Immature natural killer cell (primary cell): ENCODE measurements at places on chromosomes 1 and 21.

GRCh38 chr1:82755671-82756070 is 954.9 kb downstream of the ADGRL2 start:
- no peak overlapping the region for H3K4me3 ChIP-seq
- H3K27me3 ChIP-seq, result peaks cover 2% of the 10 kb centered on the region
- no peak overlapping the region for H3K27ac ChIP-seq
- H3K36me3 ChIP-seq, result no peaks in the 10 kb centered on the region
- no peak for DNase-seq
- no peaks in the 10 kb centered on the region for H3K4me1 ChIP-seq

DNA sequence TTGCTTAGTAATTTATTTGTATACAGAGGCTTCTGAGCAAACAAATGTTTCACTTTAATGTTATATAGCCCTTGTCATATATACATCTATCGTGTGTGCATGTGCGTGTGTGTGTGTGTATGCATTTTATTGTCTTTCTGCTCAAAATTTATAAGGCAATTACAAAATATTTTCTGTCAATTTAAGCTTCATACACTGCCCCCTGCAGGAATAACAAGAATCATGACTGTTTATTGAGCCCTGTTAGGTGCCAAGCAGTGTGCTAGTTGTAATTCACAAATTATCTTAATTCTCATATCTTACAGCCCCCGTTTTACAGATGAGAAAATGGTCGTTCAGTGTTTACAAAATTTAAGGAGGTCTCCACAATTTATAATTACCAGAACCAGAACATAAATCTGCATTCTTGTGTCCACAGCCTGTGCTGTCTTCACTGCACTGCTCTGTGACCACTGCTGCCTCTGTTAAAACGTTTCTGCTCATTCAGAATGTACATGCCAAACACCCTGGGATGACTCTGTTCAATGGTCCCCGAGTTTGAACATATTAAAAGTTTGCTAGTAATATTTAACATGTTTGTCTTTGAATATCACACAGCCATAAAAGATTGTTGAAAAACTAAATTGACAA is 181.3 kb downstream of the ATP6V1G3 start:
- no peaks in the 10 kb centered on the region for H3K4me1 ChIP-seq
- H3K27me3 ChIP-seq, result peaks cover 5% of the 10 kb centered on the region
- H3K27ac ChIP-seq, result no peak overlapping the region

- peak overlapping the region; percentile 31 for H3K27ac ChIP-seq
- no peak for DNase-seq
- no peak overlapping the region for H3K4me3 ChIP-seq
- H3K27me3 ChIP-seq, result peaks cover 2% of the 10 kb centered on the region
- H3K36me3 ChIP-seq, result peaks cover 10% of the 10 kb centered on the region
Measured at GRCh38 chr1:36182734-36183133, 26.8 kb downstream of the MAP7D1 start.

DNA sequence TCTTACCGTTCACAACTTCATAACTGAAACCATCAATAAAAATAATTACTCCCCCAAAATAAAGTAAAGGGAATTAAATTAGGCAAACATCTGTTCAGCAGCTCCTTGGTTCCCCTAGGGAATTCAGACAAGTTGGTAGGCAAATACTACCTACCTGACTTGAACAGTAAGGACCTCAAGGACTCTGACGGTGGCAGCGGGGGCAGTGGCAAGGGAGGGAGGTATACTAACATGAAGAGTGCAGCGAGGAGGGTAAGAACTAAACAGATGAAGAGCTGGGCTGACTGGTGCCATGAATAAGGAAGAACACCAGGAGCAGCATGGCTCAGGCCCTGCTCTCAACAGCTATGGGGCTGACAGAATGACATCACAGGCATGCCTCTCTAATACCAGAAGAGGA is 33.1 kb downstream of the MTOR start:
- DNase-seq, result no peak
- H3K4me1 ChIP-seq, result peaks cover 6% of the 10 kb centered on the region
- H3K4me3 ChIP-seq, result no peak overlapping the region
- H3K27ac ChIP-seq, result no peak overlapping the region

DNA sequence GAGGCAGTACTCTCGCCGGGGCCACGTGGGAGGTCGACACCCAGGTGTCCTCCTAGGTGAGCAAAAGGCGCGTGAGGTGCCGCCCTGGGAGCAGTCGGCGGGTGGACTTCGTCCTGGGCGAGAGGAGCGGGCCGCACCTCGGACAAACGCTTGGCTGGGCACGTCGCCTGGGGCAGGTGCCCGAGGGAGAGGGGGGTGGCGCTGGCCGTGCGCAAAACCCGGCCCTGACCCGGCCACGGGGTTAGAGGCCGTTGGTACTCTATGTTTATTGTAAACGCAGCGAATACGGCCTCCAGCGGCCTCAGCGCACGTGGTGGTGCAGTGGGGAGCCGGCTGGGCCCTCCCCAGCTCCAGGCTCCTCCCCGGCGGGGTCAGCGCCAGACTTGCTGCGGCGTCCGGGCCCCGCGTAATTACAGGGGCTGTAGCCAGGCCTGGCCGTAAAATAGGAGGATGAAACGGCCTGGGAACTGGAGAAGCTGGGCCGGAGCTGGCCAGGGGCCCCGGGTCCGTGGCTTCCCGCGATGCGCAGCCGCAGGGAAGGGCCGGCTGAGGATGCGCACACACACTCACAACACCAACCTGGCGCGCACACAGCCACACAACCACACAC is 1.6 kb upstream of the EFNA1 start:
- no peak for DNase-seq
- H3K27me3 ChIP-seq, result peaks cover 5% of the 10 kb centered on the region
- peaks cover 3% of the 10 kb centered on the region for H3K36me3 ChIP-seq
- H3K4me3 ChIP-seq, result peak overlapping the region; percentile 83
- peaks cover 26% of the 10 kb centered on the region for H3K4me1 ChIP-seq

DNA sequence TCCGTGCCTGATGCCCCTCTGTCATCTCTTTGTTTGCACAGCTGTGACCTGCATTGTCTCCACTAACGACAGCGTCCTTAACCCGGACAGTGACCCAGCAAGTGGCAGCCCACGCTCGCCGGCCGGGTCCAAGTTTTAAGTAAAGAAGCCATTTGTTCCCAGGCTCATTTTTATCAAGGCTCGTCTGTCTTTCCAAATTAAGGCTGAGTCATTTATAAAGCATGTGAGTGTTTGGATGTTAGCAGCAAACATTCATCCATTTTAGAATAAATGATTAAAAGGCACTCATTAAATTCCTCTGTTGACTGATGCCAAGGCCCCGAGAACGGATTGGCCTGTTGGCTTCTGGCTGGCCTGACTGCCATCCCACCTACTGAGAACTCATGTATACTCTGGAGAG is 514.5 kb downstream of the NPHP4 start:
- no peak overlapping the region for H3K27ac ChIP-seq
- H3K36me3 ChIP-seq, result no peaks in the 10 kb centered on the region
- H3K27me3 ChIP-seq, result peaks cover 8% of the 10 kb centered on the region
- no peak for DNase-seq

DNA sequence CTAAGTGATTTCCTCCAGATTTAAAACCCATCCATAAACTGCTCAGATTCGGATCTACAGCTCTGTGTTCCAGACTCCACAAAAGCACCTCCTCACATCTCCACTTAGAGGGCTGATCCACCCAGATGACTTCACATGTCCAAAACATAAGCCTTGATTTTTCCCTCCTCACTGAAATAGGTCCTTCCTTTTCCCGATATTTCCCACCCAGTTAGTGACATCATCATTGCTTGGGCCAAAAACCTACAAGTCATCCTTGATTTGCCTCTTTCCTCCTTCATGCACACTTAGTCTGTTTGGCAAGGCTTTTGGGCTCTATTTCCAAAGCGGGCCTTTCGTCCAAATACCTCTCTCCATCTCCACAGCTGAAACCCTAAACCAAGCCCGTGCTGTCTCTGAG is 32.3 kb downstream of the CCDC185 start:
- no peak overlapping the region for H3K27ac ChIP-seq
- H3K4me3 ChIP-seq, result no peak overlapping the region

GRCh38 chr1:76254104-76255030 is 179.8 kb downstream of the ST6GALNAC3 start:
- no peak for DNase-seq
- H3K4me3 ChIP-seq, result no peak overlapping the region
- H3K4me1 ChIP-seq, result peaks cover 10% of the 10 kb centered on the region
- no peaks in the 10 kb centered on the region for H3K36me3 ChIP-seq
- peaks cover 2% of the 10 kb centered on the region for H3K27me3 ChIP-seq
- no peak overlapping the region for H3K27ac ChIP-seq

GRCh38 chr21:46284077-46284644 is 1.2 kb downstream of the MCM3AP start:
- peak overlapping the region; percentile 89 for H3K4me3 ChIP-seq
- DNase-seq, result no peak

DNA sequence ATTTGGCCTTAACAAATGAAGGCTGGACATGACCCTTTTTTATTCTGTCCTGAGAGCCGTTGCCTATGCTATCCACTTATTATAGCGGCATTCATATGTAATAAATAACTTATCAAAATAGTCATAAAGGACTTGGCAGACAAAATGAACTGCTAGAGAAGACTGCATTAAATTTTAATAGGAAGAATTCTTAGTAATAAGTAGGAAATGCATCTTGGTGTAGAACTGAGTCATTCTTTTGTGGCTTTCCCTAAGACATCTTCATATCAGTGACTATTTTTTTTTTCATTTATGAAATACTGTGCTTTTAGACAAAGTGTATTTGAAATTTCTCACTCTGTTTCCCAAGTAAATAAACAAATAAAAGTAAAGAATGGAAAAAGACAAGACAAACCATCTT is 45.6 kb downstream of the PBX1 start:
- H3K27me3 ChIP-seq, result peaks cover 2% of the 10 kb centered on the region
- no peaks in the 10 kb centered on the region for H3K36me3 ChIP-seq
- no peak overlapping the region for H3K27ac ChIP-seq
- no peaks in the 10 kb centered on the region for H3K4me1 ChIP-seq

- H3K4me3 ChIP-seq, result no peak overlapping the region
- no peaks in the 10 kb centered on the region for H3K4me1 ChIP-seq
- H3K36me3 ChIP-seq, result no peaks in the 10 kb centered on the region
- no peak for DNase-seq
- no peaks in the 10 kb centered on the region for H3K27me3 ChIP-seq
Measured at GRCh38 chr1:95650631-95651030, 416.6 kb downstream of the RWDD3 start.

DNA sequence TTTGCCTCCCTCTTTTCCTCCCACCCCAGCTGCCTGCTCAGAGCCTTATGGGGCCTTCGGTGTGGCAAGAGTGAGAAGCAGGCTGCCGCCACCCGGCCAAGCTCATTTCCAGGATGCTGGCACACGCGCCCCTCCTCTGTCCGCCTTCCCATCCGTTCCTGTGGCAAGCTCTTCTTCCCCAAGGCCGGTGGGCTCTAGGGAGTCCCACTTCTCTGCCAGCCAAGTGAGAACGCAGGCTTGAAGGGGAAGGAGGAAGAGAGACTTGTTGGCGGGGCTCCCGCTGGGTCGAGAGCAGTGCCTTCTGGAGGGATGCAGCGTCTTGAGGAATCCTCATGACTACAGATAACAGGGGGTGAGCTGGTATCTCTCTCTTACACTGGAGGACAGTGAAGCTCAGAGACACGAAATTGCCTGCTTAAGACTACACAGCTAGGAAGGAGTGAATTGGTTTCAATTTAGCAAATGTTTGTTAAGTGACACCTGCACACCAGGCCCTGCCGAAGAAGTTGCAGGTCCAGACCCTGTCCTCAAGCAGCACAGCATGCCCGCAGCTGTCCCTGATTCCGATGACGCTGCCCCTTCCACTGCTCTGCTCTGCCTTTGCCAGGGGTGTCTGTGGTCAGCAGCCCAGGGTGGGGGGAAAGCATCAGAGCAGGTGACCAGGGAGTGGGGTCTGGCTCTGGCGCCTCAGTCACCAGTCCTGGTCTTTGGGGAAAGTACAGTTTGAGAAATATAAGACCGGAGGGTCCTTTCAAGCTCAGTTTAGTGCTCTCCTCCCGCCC is 40.1 kb upstream of the FOXO6 start:
- H3K4me1 ChIP-seq, result peaks cover 10% of the 10 kb centered on the region
- no peak overlapping the region for H3K4me3 ChIP-seq
- DNase-seq, result no peak
- H3K36me3 ChIP-seq, result no peaks in the 10 kb centered on the region
- H3K27me3 ChIP-seq, result no peaks in the 10 kb centered on the region

DNA sequence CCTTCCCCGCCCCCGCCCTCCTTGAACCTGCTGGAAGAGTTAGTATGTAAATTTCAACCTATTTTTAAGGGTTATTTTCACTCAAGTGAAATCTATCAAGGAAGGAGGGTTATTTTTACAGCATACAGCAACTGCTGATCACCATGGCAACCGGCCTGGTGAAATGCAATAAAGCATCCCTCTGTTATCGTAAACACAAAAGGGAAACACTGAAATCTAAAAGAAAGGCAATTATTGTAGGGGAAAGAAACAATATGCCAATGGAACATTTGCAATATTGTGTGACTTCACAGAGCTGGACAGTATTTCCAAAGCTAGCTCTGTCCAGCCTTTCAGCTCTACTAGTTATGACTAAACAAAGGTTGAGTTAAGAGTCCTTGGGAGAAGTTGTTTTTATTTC is 588.3 kb upstream of the PBX1 start:
- no peaks in the 10 kb centered on the region for H3K36me3 ChIP-seq
- H3K4me1 ChIP-seq, result no peaks in the 10 kb centered on the region
- H3K27me3 ChIP-seq, result no peaks in the 10 kb centered on the region
- no peak overlapping the region for H3K27ac ChIP-seq
- no peak for DNase-seq
- no peak overlapping the region for H3K4me3 ChIP-seq

GRCh38 chr1:236168716-236169429 is 26.5 kb downstream of the GPR137B start:
- H3K4me1 ChIP-seq, result peaks cover 20% of the 10 kb centered on the region
- DNase-seq, result peak; percentile 50
- no peak overlapping the region for H3K27ac ChIP-seq
- H3K4me3 ChIP-seq, result no peak overlapping the region
- H3K27me3 ChIP-seq, result no peaks in the 10 kb centered on the region

DNA sequence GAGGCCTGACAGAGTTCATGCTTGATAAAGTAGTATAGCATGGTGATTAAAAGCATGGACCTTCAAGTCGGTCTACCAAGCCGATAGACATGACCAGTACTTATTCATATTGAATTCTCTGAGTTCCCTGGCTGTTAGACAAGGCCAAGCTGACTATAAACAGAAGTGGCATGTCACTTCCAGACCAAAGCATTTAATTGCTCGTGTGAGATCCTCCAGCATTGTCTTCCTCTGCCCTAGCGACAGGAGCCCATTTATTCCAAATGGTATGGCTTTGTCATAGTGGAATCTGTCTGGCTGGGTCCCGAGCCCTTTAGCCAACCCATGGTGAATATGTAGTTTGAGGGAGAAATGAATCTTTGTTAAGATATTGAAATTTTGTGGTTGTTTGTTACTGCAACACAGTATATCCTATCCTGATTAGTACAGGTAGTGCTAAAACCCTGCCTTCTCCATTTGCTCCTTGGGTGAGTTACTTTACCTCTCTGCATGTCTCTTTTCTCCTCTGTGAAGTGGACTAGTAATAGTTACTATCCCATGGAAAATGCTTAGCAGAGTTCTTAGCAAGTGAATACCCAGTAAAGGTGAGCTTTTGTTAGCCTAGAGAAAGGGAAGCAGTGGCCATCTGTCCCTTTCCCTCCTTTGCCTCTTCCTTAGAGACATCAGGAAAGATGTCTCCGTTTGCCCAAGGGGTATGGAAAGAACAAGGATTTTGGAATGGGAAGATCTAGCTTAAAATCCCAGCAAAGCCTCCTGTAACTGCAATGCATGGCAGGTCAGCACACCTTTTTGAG is 77.6 kb upstream of the CD1D start:
- no peak for DNase-seq
- no peaks in the 10 kb centered on the region for H3K36me3 ChIP-seq
- no peaks in the 10 kb centered on the region for H3K4me1 ChIP-seq
- H3K27me3 ChIP-seq, result no peaks in the 10 kb centered on the region
- no peak overlapping the region for H3K4me3 ChIP-seq
- no peak overlapping the region for H3K27ac ChIP-seq
